ENCODE measurements at places on chromosomes 6 and 20.

DNA sequence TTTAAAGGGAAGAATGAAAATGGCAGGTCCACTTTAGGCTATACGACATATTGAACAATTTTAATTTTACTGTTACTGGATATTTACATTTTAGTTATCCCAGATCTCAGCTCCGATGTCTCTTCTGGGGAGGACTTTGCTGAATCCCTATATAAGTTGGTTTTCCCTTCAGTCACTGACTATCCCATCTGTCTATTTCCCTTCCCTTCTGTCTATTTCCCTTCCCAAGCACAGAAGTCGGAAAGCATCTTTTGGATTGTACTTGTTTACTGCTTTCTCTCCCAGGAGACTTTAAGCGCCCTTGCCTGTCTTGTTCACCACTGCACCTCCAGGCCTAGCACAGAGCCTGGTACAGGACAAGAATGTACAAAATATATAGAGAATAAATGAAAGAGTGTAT is 165.8 kb upstream of the SALL4 start:
- no peaks in the 10 kb centered on the region for H3K36me3 ChIP-seq
- H3K4me3 ChIP-seq = no peak overlapping the region
- H3K27me3 ChIP-seq = no peaks in the 10 kb centered on the region
- H3K4me1 ChIP-seq = no peaks in the 10 kb centered on the region
- H3K27ac ChIP-seq = no peak overlapping the region

DNA sequence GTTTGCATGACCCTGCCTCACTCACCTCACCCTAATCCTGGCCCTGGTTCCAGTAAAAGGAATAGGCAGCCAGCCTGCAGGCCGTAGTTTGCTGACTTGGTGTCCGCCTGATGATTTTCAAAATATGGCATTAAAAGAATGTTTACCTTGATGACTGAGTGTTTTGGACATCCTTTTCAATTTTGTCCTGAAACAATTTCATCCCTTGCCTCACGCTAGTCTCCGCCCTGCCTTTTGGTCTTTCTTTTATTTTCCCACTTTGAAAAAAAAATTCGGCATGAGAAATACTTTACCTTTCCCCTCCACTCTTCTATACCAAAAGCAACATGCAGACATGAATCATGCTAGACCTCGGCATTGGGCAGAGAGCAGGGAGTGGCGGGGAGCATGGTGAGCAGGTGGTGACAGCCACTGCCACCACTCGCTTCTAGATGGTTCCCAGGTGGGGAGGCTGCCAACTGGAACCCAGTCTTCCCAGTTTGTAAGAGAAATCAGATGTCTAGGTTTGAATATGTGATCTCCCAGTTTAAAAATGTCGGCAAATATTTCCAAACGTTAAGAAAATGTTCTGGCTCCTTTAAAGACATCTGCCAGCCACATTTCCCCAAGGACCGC is 9.4 kb downstream of the CD40 start:
- H3K27ac ChIP-seq = no peak overlapping the region
- H3K4me3 ChIP-seq = no peak overlapping the region
- no peaks in the 10 kb centered on the region for H3K36me3 ChIP-seq
- no peak for DNase-seq
- H3K27me3 ChIP-seq = peaks cover 28% of the 10 kb centered on the region

GRCh38 chr6:156647991-156648390 is 129.2 kb upstream of the ARID1B start:
- no peak for DNase-seq
- peaks cover 17% of the 10 kb centered on the region for H3K27me3 ChIP-seq
- no peaks in the 10 kb centered on the region for H3K36me3 ChIP-seq
- H3K4me3 ChIP-seq = peak overlapping the region; percentile 40

DNA sequence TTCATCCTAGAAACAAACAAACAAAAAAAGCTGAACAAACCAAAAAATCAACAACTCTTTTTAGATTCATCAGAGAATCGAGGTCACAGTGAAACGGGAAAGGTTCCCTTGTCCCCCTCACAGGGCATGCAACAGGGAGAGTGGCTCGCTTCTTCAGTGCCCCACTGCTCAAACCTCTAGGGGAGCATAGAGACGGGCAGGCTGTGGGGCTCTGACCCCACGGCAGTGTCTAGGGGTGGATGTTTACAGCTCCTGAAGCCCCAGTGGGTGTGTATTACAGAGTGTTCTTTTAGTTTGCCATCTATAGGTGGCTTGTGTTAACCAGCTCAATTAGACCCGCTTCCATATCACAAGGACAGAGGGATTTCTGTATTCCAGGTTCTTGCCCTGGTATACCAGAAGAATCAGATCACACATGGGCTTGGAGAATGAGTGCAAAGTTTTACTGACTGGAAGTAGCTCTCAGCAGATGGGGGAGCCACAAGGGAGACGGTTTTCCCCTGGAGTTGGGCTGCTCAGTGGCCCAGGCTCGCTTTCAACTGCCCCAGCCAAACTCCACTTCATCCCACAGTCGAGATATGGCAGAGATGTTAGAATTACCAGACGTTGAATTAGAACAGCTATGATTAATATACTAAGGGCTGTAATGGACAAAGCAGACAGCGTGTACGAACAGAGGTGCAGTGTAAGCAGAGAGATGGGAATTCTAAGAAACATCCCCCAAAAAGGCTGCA is 192.6 kb upstream of the CST7 start:
- no peaks in the 10 kb centered on the region for H3K36me3 ChIP-seq
- DNase-seq = no peak
- H3K27me3 ChIP-seq = peaks cover 30% of the 10 kb centered on the region
- no peaks in the 10 kb centered on the region for H3K4me1 ChIP-seq
- H3K4me3 ChIP-seq = no peak overlapping the region

GRCh38 chr20:61317966-61318530 is 66.0 kb downstream of the CDH4 start:
- H3K27me3 ChIP-seq = peaks cover 2% of the 10 kb centered on the region
- no peak overlapping the region for H3K27ac ChIP-seq
- no peak for DNase-seq
- H3K4me3 ChIP-seq = no peak overlapping the region

GRCh38 chr6:114747995-114748625 is 405.3 kb upstream of the HS3ST5 start:
- peak; percentile 41 for DNase-seq
- no peaks in the 10 kb centered on the region for H3K36me3 ChIP-seq
- H3K27me3 ChIP-seq = no peaks in the 10 kb centered on the region
- H3K27ac ChIP-seq = no peak overlapping the region

GRCh38 chr6:122363769-122364483 is 35.5 kb upstream of the HSF2 start:
- H3K4me3 ChIP-seq = no peak overlapping the region
- no peaks in the 10 kb centered on the region for H3K27me3 ChIP-seq
- no peaks in the 10 kb centered on the region for H3K4me1 ChIP-seq
- H3K36me3 ChIP-seq = no peaks in the 10 kb centered on the region
- no peak for DNase-seq
- no peak overlapping the region for H3K27ac ChIP-seq

GRCh38 chr20:24458436-24458835 is 11.0 kb upstream of the SYNDIG1 start:
- H3K4me1 ChIP-seq = no peaks in the 10 kb centered on the region
- no peaks in the 10 kb centered on the region for H3K36me3 ChIP-seq
- no peak overlapping the region for H3K4me3 ChIP-seq
- peaks cover 27% of the 10 kb centered on the region for H3K27me3 ChIP-seq
- no peak for DNase-seq

DNA sequence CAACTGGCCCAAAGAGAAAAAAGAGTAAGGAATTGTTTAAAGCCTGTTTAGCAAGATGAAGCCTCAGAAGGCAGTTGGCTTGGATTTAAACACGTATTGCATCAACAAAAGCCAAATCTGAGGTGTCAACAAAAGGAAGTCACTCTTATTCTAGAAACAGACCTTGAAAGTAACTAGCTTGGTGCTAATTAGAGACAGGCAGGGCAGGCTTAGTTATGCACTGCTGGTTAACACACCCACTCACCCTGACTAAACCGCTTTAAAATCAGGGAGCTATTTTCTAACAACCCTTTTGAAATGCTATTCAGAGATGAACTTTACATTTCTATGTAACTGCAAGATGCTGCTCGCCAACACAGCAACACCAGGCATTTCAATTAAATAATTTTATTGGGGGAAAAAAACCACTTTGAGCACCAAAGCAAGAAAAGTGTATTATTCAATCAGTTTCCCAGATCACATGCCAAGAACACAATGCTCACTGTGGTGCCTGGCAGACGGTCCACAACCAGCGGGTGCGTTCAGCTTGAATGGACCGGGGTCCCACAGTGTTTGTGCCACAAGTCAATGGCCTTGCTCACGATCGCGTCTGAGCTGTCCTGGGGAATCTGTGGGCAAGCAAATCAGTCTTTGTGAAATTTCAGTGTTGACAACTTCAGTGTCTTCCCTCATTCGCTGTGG is 23.6 kb downstream of the TBC1D7 start:
- H3K36me3 ChIP-seq = peaks cover 56% of the 10 kb centered on the region
- no peak overlapping the region for H3K4me3 ChIP-seq
- DNase-seq = no peak

GRCh38 chr6:10481101-10481500 is 40.0 kb upstream of the GCNT2 start:
- H3K36me3 ChIP-seq = peaks cover 5% of the 10 kb centered on the region
- H3K4me1 ChIP-seq = peaks cover 19% of the 10 kb centered on the region
- peak overlapping the region; percentile 33 for H3K4me3 ChIP-seq
- peaks cover 10% of the 10 kb centered on the region for H3K27me3 ChIP-seq

DNA sequence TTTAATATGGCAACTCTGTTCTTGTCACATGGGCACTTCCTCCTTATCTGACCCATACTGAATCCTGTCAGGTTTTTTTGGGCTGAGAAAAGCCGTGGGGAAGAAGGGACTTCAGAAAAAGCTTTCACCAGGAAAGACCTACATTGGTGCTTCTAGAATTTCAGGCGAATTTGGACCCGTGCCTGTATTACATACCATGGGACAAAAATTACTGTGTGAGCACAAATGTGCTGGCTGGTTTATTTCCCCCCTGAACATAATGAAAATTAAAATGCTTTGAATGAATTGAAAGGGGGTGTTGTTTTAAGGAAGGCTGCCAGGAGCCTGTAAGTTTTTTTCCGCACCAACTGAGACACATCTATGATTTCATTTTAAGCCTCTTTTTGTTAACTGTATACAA is 29.6 kb downstream of the CAP2 start:
- no peaks in the 10 kb centered on the region for H3K27me3 ChIP-seq
- no peak overlapping the region for H3K4me3 ChIP-seq
- H3K4me1 ChIP-seq = peaks cover 51% of the 10 kb centered on the region
- no peak overlapping the region for H3K27ac ChIP-seq
- H3K36me3 ChIP-seq = peaks cover 51% of the 10 kb centered on the region
- no peak for DNase-seq

DNA sequence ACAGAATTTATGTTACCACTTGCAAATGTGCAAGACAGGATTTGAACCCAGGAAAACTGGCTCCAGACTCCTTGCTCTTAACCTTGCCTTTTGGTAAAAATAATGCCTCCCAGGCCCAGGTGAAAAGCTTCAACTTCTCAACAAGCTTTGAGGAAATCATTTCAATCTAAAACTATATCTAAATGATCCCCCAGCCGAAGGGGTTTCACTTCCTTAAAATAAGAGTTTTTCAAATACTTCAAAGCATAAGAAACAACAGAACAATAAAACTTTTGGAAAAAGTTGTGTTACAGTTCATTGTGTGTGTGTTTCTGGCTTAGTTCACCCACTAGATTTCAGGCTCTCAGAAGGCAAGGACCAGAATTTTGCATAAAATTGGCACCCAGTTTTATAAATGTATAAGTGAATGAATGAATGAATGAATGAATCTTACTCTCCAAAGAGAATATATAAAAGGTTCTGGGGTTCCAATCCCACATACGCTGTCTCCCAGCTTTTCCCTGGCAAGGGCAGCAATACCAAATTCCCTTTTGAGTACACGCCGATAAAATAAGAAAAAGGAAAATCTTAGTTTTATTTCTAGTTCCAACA is 5.4 kb downstream of the OR2H2 start:
- H3K4me1 ChIP-seq = no peaks in the 10 kb centered on the region
- DNase-seq = no peak
- H3K27me3 ChIP-seq = peaks cover 13% of the 10 kb centered on the region
- no peak overlapping the region for H3K27ac ChIP-seq

GRCh38 chr6:26362836-26363220 is 2.2 kb upstream of the BTN3A2 start:
- DNase-seq = no peak
- no peak overlapping the region for H3K4me3 ChIP-seq
- H3K36me3 ChIP-seq = no peaks in the 10 kb centered on the region
- peaks cover 29% of the 10 kb centered on the region for H3K4me1 ChIP-seq
- no peak overlapping the region for H3K27ac ChIP-seq

DNA sequence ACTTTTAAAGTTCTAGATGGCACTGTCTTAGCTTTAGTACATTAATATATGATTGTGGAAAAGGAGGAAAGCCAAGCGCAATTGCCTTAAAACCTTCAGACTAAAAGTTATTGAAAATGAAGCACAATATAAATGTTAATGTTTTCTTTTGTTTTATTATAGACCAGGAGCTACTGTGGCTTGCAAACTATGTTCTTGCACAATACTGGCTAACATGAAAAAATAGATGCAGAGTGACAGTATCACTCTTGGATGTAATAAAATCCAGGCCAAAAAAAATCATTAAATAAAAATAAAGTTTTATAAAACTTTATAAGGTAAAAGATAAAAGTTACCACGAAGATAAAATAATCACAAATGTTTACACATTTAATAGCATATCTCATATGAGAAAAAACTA is 18.3 kb upstream of the PLN start:
- no peak overlapping the region for H3K27ac ChIP-seq
- H3K4me3 ChIP-seq = no peak overlapping the region
- H3K36me3 ChIP-seq = peaks cover 8% of the 10 kb centered on the region
- DNase-seq = no peak

GRCh38 chr6:1609648-1610496 is at the start of gene FOXC1:
Gene FOXC1 (plus strand): TSS chr6:1609915. CDS start chr6:1610446, 531 bp downstream.
- peaks cover 35% of the 10 kb centered on the region for H3K27me3 ChIP-seq
- peaks cover 55% of the 10 kb centered on the region for H3K4me1 ChIP-seq
- peak; percentile 95 for DNase-seq

- DNase-seq = no peak
- no peaks in the 10 kb centered on the region for H3K36me3 ChIP-seq
- H3K4me3 ChIP-seq = no peak overlapping the region
- H3K4me1 ChIP-seq = no peaks in the 10 kb centered on the region
- H3K27ac ChIP-seq = no peak overlapping the region
These were observed 55.2 kb upstream of the MAFB start for GRCh38 chr20:40744072-40744817.

Data from HFFc6 (cell line).